ENCODE measurements at places on chromosomes 12 and 14.
A peak's percentile ranks its signal among the peaks of the same experiment; 100 is the strongest.

DNA sequence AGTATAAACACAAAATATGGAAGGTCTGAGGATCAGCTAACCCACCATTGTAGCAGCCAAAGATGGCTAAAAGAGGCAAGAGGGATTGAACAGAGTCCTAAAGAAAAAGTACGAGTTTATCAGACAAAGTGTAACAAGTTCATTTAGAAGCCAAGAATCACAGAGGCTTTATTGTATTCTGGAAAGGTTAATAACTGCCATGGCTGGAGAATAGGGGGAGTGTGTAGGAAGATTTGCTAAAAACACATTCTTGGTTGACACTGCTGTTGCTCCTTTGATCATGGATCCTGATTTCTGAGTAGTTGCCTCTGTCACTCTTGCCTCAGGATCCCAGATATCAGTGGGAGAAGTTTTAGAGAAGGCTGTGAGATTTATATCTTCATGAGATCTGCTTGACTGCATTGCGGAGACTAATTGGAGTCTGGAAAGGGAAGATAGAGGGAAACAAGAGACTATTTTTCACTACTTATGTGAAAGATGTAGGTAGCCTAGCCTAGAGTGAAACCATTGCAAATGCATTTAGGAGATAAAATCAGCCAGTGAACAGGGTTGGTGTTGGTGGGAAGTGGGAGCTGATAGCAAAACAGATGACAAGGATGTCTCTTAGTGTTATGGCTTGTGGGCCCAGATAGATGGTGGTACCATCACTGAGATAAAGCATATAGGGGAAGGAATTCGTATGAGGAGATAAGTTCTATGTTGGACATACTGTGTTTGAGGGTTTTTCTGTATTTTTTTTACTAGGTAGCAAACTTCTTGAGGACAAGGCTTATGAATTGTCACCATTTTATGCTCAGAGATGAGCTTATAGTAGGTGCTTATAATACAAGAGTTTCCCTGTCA lies 402.9 kb upstream of the PDE3A start:
- no peak for DNase-seq

- no peak for DNase-seq
These were observed 271.4 kb downstream of the DUSP6 start for GRCh38 chr12:89080793-89081465.

DNA sequence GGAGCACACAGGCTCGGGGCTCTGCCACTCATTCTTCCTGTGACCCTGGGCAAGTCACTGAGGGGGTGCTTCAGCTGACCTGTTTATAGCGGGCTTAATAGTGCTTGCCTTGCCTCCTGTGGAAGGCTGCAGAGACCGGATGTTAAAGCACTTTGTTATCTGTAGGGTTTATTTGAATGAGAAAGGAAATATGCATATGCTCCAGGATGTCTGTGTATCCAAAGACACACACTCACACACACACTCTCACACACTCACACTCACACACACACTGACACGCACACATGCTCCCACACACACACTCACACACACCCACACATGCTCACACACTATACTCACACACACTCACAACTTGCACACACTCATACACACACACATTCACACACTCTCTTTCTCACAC lies 56.1 kb upstream of the DDX11 start:
- no peak for DNase-seq

DNA sequence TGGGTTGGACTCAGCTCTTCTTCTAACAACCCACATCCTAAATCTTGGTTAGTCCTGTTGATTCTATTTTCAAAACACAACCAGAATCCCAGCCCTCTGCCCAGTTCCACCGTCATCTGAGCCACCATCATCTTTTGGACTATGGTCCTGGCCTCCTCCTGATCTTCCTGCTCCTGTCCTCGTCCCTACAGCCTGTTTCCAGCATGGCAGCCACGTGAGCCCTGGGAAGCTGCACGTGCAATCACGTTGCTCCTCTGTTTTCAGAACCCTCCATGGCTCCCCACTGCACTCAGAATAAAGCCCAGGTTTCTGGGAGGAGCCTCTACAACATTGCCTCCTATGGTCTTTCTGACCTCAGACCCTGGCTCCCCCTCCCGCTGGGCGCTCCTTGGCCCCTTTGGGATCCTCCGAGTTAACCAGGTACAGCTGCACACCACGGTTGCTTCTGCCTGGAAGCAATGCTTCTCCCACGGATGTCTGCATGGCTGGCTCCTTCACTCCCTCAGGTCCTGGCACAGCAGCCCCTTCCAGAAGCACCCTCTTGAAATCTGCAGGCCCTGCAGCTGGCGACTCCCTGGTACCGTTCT lies 44.5 kb downstream of the BEGAIN start:
- no peak for DNase-seq

GRCh38 chr12:30450226-30450625 lies 245.4 kb downstream of the IPO8 start:
- no peak for DNase-seq

GRCh38 chr12:89040146-89040964 lies 311.9 kb downstream of the DUSP6 start:
- peak; percentile 74 for DNase-seq

GRCh38 chr14:80850197-80850814 lies 91.2 kb downstream of the CEP128 start:
- peak; percentile 51 for DNase-seq

DNA sequence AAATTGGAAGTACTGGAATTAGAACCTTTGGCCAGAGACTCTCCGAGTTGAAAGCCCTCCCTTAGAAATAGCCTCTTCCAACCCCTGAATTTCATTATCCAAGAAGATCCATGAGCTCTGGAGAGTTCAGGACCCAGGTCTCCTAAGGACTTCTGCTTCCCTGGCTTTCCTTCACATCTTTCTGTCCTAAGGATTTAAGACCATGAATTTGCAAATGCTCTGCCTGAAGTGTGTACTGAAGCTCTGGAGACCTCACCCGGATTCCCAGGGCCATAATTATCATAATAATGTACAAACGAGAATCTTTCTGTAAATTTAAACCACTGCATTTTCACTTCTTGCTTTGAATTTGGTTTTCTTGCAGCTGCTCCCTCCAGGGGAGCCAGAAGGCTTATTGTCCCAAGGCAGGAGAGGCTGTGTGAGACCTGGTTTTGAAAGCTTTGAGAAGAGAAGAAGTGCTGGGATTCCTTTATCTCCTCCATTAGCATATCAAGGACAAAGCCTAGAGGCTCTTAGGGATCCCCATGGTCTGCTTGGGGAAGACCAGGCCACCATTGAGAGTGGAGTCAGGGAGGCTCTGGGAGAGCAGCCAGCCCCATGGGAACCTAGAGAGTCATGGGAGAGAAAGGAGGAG lies 41.1 kb downstream of the GLRX5 start:
- DNase-seq: no peak

- DNase-seq: no peak
These were observed 30.7 kb upstream of the RFLNA start for GRCh38 chr12:124264089-124264795.

DNA sequence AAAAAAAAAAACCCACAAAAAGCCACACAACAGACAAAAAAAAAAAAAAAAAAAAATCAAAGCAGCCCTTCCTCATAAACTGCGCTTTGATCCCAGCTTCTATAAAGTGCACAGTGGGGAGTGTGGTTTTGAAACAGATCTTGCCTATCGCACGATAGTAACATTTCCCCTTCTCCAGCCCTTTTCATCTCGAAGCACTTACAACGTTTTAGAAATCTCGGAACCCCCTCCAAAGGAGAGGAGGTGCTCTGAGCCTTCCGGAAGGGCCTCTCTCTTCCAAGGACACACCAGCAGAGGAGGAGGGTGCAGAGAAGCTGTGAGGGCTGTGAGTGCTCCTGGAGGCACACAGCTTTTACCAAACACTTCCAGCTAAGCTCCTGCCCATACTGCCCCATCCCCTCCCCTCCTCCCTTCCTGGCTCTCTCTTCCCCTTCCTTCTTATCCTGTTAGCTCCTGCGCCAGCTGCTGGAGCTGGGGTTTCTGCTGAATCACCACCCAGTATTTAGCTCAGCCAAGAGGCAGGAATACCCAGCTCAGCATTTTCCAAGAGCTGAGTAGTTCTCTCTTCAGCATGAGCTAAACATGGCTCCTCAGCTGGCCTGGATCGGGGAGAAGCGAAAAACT lies 28.4 kb downstream of the SLC7A8 start:
- DNase-seq: no peak

- DNase-seq: no peak
These were observed 884 bp upstream of the AMN1 start for GRCh38 chr12:31729705-31730104.

DNA sequence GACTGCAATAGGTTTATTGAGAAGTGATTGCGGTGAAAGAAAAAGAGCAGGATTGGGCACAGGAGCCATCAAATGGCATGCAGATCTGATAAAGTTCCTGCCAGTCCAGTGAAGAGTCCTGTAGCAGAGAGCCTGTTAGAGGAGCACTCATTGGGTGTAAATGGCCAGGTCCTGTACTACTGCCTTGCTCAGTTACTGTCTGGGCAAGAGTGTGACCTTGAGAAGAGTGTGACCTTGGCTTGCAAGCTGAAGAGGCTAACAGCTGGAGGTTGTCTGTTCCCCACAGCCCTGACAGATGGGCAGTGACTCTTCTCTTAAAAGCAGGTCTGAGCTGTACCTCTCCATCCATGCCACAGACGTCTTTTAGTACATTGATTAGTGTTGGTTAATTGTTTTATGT lies 148.6 kb upstream of the SLC38A2 start:
- no peak for DNase-seq

DNA sequence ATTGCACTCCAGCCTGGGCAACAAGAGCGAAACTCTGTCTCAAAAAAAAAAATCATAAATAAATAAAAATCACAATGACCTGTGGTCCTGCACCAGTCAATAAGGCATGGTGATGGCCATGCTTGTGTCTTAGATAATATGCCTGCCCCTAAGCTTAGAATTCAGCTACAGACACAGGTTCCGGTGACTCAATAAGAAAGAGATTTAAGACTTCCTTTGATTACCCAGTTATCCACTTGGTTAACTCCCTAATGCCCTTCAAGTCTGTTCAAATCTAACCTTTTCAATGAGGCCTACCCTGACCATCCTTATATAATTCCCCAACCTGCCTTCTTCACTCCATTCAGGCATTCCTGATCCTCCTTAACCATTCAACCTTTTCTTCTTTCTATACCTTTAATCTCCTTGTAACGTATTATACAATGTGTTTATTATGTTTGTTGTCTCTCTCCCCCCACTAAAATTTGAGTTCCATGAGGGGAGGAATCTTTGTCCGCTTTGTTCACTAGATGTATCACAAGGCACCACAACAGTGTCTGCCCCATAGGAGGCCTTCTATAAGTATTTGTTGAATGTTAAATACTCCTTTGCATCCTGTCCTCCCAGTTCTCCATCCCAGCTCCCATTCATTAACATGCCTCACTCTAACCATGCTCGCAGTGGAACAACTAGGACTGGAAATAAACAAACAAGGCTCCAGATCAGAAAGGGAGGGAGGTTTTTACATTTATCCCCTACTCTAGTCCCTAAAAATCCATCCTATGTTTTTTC lies 8.9 kb downstream of the MAP4K5 start:
- no peak for DNase-seq

DNA sequence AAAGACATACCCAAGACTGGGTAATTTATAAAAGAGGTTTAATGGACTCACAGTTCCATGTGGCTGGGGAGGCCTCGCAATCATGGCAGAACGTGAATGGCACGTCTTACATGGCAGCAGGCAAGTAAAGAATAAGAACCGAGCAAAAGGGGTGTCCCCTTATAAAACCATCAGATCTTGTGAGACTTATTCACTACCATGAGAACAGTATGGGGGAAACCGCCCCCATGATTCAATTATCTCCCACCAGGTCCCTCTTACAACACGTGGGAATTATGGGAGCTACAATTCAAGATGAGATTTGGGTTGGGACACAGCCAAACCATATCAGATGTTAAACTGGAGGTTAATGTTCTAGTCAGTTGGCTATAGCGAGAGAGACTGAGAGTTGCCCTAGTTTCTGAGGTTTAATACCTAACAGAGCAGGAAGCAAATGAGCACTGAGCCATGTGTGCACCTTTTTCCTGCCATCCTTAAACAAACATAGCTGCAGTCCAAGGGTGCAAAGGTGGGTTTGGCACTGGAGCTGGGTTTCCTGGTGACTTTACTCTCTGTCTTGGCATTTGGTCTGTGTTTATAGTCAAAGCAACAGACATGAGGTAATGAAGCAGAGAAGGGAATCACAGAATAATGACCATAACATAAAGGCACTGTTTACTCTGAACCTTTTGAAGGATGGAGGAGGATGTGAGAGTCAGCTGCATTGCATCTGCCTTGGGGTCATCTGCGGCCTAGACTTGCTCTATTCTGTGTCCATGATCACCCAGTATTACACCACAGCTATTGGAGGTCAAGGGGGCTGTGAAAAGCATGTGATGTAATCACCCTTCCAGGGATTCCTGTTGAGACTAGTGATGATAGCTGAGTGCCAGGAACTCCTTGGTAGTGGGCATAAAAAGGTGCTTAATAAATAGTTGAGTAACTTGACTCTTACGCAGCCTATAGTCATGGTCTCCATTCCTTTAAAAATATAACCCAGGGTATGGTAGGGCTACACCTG lies 83.6 kb upstream of the USP44 start:
- no peak for DNase-seq

DNA sequence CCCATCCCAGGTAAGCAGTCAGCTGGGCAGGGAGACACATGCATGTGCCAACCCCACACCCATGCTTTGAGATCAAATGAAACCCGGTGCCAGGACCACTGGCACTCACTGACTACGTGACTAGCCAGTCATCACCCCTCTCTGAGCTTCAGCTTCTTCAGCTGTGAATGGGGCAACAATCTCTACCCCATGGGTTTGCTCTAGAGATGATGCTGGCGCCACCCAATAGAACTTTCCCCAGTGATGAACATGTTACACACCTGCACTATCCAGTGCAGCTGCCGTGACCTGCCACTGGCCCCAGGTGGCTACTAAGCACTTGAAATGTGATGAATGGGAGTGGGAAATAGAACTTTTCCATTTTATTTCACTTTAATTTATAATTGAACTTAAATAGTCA lies 70.3 kb downstream of the PITPNM2 start:
- no peak for DNase-seq

GRCh38 chr12:6360578-6361490 lies 14.5 kb downstream of the SCNN1A start:
- DNase-seq: no peak

GRCh38 chr12:53623548-53624385 lies 2.4 kb downstream of the ATF7 start:
- no peak for DNase-seq

- DNase-seq: no peak
These were observed 26.1 kb upstream of the NFKBIA start for GRCh38 chr14:35430459-35431199.

GRCh38 chr12:68809190-68810026 lies 1.4 kb downstream of the MDM2 start:
- no peak for DNase-seq

- no peak for DNase-seq
These were observed 163.3 kb downstream of the DACT1 start for GRCh38 chr14:58801086-58801485.

DNA sequence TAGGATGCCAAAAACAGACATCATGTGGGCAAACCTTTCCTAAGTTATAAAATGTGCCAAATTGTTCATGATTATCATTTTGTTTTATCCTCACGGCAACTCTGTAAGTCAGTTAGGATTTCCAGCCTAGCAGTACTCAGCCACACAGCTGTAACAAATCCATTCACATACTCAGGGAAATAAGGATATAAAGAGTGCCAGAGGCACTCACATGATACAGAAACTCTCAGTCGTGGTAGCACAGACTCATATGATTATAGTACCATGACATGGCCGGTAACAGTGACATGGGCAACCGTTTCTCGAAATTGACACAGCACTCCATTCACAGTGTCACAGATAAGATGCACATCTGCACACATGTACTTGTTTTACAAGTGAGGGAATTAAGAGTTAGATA lies 344.2 kb downstream of the LRIG3 start:
- no peak for DNase-seq

- no peak for DNase-seq
These were observed 87.8 kb downstream of the RIC8B start for GRCh38 chr12:106861984-106862916.

Data from natural killer cell (primary cell).